ENCODE measurements at places on chromosomes 1 and 21.

DNA sequence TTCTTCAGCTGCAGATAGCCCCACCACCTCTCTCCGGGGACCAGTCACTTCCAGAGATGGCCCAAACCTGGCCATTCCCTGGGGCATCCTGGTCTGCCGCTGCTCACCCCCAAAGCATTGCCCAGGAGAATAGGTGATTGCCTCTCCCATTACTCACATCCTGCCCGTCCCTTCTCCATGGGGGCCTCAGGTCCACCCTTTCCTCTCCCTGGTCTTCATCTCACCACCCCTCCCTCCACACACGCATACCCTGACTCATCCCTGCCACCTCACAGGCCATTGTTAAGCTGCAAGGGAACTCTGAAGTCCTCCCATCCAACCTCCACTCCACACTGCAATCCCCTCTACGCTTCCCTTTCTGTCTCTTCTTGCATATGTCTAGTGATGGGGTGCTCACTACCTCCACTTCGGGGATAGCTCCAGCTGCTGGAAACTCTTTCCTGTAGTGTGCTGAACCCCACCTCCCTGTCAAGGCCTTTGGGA is at the start of gene PLEKHG5:
PLEKHG5 (minus strand) TSS at position 188 of the 483 bp plus-strand sequence. CDS start 14,096 bp downstream, outside the sequence.
- no peak for DNase-seq
- H3K27ac ChIP-seq, result peak within 1 kb of the TSS; percentile 62
- no peaks in the 10 kb centered on the region for H3K36me3 ChIP-seq
- H3K27me3 ChIP-seq, result peaks cover 9% of the 10 kb centered on the region

DNA sequence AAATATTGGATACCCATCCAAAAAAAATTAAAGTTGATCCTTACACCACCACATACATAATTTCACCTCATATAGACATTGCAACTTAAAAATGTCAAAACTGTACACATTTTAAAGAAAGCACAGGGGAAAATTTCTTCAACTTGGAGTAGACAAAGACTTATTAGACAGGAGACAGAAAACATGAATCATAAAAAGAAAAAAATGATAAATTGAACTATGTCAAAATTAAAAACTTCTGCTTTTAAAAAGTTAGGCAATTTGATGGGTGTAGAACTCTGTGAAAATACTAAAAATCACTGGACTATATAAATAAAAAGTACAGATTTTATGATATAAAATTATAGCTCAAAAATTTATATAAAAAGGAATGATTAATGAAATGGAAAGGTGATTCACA is 4.4 kb upstream of the OR10K1 start:
- DNase-seq, result no peak
- H3K4me3 ChIP-seq, result no peak overlapping the region
- no peak overlapping the region for H3K27ac ChIP-seq
- no peaks in the 10 kb centered on the region for H3K4me1 ChIP-seq

- DNase-seq, result no peak
- no peaks in the 10 kb centered on the region for H3K27me3 ChIP-seq
- peak overlapping the region; percentile 80 for H3K27ac ChIP-seq
- no peak overlapping the region for H3K4me3 ChIP-seq
Measured at GRCh38 chr1:24190983-24191461, 3.9 kb upstream of the IFNLR1 start.

GRCh38 chr1:55052221-55053142 is 13.1 kb downstream of the PCSK9 start:
- no peak overlapping the region for H3K4me3 ChIP-seq
- no peak overlapping the region for H3K27ac ChIP-seq
- no peaks in the 10 kb centered on the region for H3K4me1 ChIP-seq

- no peak overlapping the region for H3K4me3 ChIP-seq
- no peak overlapping the region for H3K27ac ChIP-seq
- peaks cover 33% of the 10 kb centered on the region for H3K4me1 ChIP-seq
- no peaks in the 10 kb centered on the region for H3K27me3 ChIP-seq
- DNase-seq, result peak; percentile 56
- H3K36me3 ChIP-seq, result peaks cover 2% of the 10 kb centered on the region
Measured at GRCh38 chr1:9784508-9785133, 39.1 kb downstream of the CLSTN1 start.

DNA sequence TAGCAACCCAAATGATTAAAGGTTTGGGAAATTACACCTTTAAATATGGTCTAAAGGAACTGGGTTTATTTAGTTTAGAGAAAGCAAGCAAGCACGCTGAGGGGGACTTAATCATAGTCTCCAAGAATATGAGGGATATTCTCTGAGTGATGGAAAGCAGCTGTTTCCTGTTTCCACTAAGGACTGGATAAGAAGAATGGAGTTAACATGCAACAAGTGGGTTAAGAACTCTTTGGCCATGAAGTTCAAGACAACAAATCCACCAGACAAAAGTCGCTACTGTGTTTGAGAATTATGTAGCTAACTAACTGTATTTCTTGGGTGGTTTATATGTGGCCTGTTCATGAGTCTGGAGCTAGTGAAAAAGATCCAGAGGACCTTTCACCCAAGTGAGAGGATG is 85.7 kb downstream of the TGFB2 start:
- no peak overlapping the region for H3K4me3 ChIP-seq
- no peaks in the 10 kb centered on the region for H3K4me1 ChIP-seq
- no peaks in the 10 kb centered on the region for H3K36me3 ChIP-seq
- H3K27me3 ChIP-seq, result peaks cover 14% of the 10 kb centered on the region
- H3K27ac ChIP-seq, result no peak overlapping the region

GRCh38 chr21:41227357-41228005 is 59.5 kb downstream of the BACE2 start:
- no peaks in the 10 kb centered on the region for H3K36me3 ChIP-seq
- no peak for DNase-seq
- H3K27me3 ChIP-seq, result peaks cover 14% of the 10 kb centered on the region
- no peak overlapping the region for H3K27ac ChIP-seq
- H3K4me1 ChIP-seq, result peaks cover 5% of the 10 kb centered on the region

DNA sequence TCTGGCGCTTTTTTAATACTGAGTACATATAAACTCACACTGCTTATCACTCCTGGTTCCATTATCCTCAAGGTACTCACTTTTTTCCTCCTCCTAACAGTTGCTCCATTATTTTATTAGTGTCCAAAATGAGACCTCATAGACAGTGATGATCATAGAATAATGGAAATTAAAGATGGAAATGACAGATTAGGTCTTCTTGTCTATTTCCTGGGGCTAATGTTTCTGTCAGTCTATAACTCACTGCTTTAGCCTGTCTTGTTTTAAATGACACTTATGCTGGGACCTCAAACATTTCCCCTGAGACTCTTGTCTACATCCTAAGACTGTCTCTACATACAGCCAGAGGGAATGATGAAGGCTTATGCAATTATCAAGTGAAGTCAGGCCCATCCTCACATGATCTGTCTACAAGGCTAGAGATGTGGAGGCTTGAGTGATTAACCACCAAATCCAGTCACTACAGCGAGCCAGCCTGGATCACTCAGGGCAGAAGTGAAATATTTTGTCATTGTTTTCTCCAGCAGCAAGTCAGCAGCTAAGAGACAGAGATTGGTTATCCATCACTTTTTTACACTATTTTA is 152.1 kb downstream of the ASTN1 start:
- no peak overlapping the region for H3K4me3 ChIP-seq
- DNase-seq, result no peak
- no peak overlapping the region for H3K27ac ChIP-seq
- H3K27me3 ChIP-seq, result no peaks in the 10 kb centered on the region
- no peaks in the 10 kb centered on the region for H3K36me3 ChIP-seq

- H3K4me1 ChIP-seq, result no peaks in the 10 kb centered on the region
- no peak overlapping the region for H3K27ac ChIP-seq
- no peaks in the 10 kb centered on the region for H3K36me3 ChIP-seq
Measured at GRCh38 chr1:44587796-44588460, 86.4 kb downstream of the TMEM53 start.

DNA sequence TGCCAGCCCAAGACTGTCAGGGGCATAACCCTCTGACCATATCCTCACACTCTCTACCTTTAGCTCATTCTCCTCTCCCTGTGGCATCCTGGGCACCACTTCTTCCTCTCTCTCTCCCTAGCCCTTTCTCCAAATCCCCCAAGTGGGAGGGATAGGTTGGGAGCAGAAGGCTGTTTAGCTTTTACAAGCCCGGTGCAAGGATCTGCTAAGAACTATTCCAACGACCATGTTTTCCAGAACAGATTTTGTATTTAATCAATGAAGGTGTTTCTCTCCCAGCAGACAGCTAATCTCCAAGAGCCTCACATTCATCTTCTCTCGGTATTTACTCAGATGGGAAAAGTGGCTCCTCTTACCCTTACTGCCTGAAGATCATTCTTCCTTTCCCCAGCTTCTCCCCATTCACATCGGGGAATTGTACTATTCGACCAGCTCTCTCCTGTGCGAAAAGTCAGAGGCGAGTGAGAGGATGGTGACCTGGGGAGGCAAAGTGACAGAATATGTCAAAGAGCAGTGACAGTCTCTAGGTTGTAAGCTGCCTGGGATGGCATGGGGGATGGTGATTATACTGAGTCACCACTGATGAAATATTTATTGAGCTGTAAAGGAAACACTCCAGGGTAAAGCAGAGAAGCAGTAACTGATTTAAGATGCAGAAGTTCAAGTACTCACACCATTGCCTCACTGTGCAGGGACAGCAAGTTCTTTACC is 47.0 kb upstream of the RBM15 start:
- no peaks in the 10 kb centered on the region for H3K4me1 ChIP-seq
- H3K27me3 ChIP-seq, result no peaks in the 10 kb centered on the region
- H3K36me3 ChIP-seq, result no peaks in the 10 kb centered on the region
- no peak overlapping the region for H3K27ac ChIP-seq

DNA sequence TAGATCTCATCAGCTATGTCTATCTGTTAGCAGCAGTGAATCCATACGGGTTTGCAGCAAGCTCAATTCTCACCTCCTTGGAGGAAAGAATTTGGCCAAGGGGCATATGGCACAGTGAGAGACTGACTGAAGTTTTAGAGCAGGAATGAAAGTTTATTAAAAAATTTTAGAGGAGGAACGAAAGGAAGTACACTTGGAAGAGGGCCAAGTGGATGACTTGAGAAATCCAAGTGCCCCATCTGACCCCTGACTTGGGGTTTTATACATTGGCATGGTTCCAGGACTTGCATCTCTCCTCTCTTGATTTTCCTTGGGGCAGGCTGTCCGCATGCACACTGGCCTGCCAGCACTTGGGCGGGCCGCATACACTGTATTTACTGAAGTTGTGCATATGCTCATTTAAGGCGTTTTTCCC is 9.2 kb upstream of the OSBPL9 start:
- H3K36me3 ChIP-seq, result no peaks in the 10 kb centered on the region
- peaks cover 3% of the 10 kb centered on the region for H3K27me3 ChIP-seq
- H3K27ac ChIP-seq, result no peak overlapping the region
- no peak overlapping the region for H3K4me3 ChIP-seq

DNA sequence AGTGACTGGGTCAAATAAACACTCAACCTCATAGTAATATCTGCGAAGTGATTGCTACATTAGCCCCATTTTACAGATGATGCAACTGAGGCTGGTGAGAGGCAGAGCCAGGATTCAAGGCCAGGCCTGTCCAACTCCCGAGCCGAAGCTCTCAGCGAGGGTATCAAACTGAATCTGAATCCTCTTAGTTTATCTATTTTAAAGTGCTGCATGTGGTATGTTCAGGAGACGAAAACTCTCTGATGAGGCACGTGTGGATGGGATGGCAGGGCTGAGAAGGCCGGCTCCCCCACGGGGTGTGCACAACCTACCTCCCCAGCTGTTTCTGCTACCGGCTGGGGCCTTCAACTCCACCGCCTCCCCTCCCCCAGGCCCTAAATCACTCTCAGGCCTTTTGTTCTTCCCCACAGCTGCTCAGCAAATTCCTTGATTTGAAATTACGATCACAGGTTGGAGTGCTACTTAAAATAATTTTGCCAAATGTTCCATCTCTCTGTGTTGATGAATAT is 171.8 kb downstream of the TOMM20 start:
- no peaks in the 10 kb centered on the region for H3K27me3 ChIP-seq
- DNase-seq, result no peak
- H3K4me1 ChIP-seq, result peaks cover 68% of the 10 kb centered on the region

All from activated naive CD8-positive, alpha-beta T cell treated with anti-CD3 and anti-CD28 coated beads for 36 hours (primary cell).